Activated CD4-positive, alpha-beta T cell treated with anti-CD3 and anti-CD28 coated beads for 48 hours (primary cell): ENCODE measurements at places on chromosomes 16 and 17.

DNA sequence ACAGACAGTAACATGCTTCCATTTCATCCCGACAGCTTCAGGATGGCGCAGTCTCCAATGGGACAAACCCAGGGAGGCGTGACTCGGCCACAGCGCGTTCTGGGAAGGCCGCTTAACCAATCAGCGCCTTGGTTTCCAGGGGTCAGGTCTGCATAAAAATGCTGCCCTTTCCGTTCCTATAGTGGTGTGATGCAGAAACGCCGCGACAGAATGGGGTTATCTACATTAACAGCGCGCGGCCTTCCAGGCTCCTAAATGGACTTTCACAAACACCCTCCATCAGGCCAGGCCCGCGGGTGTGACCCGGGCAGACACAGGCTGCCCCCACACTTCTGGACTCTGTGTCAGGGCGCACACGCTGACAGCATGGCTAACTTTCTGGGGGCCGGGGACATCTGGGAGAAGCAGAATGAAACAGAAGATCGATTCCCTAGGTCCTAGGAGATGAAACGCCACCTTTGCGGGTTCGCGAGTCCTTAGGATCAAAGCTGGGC, 792 bp downstream of the TMEM231 start:
- peak; percentile 20 for DNase-seq

GRCh38 chr16:54072237-54072636, 214.3 kb downstream of the IRX3 start:
- DNase-seq = no peak

GRCh38 chr16:79278506-79278905, 322.0 kb downstream of the MAF start:
- DNase-seq = peak; percentile 81

DNA sequence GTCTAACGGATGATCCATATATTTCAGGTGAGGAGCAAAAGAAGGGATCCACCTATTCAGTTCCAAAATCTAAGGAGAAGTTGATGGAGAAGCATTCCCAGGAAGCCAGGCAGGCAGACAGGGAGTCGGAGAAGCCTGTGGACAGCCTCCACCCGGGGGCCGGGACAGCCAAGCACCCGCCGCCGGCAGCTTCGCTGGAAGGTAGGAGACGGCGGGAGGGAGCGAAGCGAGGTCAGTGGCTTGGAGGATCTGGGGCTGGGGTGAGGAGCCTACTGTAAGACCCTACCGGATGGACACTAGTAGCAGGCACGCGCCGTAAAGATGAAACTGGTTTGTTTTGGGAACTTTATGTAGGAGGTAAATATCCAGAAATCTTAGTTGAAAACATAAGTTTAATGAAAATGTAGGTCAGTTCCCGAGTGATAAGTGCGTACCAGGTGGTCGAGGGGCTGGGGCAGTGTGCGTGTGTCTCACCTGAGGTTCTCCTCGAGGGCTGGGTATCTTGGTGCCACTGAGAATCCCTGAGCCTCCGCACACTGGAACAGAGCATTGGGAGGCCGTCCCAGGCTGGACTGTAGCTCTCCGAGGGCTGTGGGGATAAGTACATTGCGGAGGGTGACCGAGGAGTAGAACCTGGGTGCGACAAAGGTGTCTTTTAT, 714 bp downstream of the SPATA33 start:
- peak; percentile 45 for DNase-seq

DNA sequence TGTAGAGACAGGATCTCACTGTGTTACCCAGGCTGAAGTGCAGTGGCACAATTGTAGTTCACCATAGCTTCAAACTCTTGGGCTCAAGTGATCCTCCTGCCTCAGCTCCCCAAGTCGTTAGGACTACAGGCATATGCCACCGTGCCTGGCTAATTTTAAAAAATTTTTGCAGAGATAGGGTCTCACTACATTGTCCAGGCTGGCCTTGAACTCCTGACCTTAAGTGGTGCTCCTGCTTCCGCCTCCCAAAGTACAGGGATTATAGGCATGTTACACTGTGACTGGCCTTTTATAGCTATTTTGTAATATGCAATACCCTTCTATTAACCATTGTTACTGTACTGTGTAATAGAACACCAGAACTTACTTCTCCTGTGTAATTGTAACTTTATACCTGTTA, 139.3 kb upstream of the ZNF267 start:
- DNase-seq = no peak

DNA sequence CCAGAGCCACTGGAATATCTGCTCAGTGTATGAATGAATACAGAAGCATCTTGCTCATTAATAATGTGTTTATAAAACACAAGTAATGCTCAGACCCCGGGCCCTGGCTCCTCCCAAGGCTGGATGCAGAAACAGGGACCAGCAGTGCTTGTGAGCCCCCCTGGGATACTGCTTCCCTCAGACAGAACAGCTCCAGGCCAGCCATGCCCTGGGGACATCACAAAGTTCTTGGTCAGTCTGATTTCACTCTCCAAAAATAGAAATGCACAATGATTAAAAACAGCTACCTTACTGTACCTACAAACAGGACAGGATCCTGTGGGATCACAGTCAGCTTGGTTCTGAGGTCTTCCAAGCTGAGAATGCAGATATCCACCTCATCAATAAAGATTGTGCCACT, 68.2 kb downstream of the ABCC12 start:
- no peak for DNase-seq

DNA sequence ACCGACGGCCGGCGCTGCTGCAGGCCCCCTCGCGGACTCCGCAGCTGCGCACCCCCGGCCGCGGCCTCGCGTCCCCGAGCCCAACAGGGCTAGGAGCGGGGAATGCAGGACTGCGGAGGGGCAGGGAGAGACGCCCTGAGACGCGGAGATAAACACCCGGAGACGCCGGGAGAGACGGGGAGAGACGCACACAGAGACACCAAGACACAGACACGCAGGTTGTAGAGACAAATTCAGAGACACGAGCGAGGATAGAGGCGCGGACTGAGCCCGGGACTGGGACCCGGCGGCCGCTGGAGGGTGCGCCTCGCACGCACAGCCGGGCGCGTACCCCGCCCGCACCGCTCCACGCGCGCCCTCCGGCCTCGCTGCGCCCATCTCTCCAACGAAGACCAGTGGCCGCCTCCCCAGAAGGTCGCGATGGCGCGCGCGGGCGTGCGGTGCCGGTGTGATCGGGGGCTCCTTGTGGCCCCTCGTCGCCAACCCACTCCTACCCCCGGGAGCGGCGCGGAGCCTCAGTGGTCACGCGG, 902 bp downstream of the STAC2 start:
- DNase-seq = no peak

GRCh38 chr17:81234940-81235821, 3.7 kb downstream of the TEPSIN start:
- DNase-seq = no peak

DNA sequence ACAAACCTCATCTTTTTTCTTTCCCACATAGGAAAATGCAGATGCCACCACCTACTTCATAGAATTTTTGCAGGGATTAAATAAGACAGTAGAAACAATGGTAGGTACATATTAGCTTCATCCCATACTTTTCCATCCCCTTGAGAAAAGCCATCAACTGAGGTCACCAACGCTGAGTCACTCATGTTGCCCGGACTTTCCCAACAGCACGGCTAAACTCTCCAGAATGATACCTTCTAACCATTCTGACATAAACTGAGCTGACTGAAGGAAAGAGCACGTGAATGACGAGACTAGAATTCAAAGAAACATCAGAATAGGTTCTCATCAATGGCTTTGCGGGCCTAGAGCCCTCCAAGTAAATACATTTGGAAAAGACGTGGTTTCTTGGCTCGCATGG, 146.0 kb upstream of the RCVRN start:
- DNase-seq = no peak

DNA sequence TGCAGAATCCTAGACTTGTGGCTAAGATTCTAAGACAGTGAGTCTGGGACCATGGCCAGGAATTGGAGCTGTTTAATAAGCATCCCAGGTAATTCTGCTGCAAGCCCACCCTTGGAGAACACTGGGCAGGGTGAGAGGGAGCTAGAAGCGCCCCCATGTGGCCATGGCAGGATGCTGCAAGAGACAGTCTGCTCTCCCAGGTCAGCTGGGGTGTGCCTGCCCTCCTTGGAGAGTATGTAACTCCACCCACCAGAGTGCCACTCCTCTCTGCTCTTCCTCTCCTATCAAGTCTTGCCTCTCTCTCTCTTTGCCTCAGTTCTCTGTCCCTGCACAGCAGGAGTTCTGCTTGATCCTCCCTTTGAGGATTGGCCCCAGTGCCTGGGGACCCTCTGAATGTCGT, 14.9 kb downstream of the RCVRN start:
- peak; percentile 39 for DNase-seq

GRCh38 chr16:14629612-14629918, 495 bp downstream of the PARN start:
- no peak for DNase-seq

DNA sequence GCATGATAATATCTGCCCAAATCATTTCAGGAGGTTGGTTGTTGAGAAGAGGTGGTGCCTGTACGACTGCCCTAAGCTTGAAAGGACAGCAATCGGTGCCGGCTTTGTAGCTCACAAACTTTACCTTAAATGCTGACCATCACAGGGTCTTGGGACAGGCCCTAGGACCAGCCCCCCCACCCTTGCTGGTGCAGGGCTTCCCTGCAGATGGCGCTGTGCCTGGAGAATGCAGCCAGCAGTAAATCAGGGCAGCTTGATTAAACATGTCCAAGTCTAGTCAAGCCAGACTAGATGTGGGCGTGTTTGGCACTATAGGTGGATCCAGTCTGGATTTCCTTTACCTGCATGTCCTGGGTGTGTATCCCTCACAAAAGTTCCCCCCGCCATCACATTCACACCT, 135.5 kb upstream of the CRHR1 start:
- DNase-seq = peak; percentile 13

DNA sequence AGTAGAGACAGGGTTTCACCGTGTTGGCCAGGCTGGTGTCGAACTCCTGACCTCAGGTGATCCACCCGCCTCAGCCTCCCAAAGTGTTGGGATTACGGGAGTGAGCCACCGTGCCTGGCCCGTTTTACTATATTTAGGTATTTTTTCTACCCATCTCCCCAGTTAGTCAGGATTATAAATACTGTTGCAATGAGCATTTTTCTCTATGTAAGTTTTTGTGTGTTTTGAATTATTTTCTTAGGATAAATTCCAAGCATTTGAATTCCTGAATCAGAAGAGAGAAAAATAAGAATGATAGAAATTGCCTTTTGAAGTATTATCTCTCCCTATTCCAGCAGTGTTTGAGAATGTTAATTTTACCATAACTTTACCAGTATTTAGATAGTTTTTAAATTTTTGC, 36.6 kb downstream of the KIAA0513 start:
- DNase-seq = no peak

- peak; percentile 5 for DNase-seq
These were observed 56.5 kb downstream of the COPRS start for GRCh38 chr17:31802502-31802901.

DNA sequence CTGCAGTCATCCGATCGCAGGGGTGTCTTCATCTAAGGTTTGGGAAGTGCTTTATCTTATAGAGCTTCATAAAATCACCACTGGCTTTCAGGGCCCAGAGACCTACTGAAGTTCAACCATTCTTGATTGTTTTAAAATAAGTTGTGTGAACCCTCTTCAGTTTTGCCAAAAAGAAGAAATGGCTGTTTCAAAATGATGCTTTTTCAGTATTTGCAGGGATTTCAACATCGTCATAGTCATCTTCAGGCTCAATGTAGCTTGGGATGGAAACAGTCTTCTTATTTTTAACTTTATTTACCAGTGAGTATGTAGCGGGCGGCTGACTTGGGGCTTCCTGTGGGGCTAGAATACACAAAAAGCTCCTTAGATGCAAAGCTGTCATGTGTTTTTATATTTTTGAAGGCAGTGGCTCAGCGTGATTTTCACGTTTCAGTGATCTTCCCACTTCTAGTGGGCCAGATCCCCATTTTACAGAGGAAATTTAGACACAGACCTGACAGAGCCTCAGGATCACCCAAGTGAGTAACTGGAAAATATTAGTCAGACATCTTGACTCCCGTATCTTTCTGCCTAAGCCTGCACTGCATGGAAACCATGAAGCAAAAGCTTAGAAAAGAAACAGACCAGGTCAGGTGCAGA, 19.1 kb upstream of the ZNF594 start:
- DNase-seq = no peak
